ENCODE measurements at places on chromosomes 1 and 21. TPM values are rescaled to one million over a fixed set of nuclear protein-coding genes. Genes with fewer than 3 reads are reported as not detected.

The PLPP3 gene
- 343 TPM for total RNA-seq

The CD34 gene
- total RNA-seq, result 79.6 TPM

The FCRL2 gene
- total RNA-seq, result not detected

The AGRN gene
- 27.1 TPM for total RNA-seq

The C8A gene
- not detected for total RNA-seq

The INAVA gene
- total RNA-seq, result 0.95 TPM

The KDF1 gene
- 0.50 TPM for total RNA-seq

The TTC22 gene
- total RNA-seq, result 1.7 TPM

The OR2L8 gene
- not detected for total RNA-seq

The TMIGD3 gene
- 4.4 TPM for total RNA-seq

The CFHR4 gene
- total RNA-seq, result not detected

The NES gene
- 17.4 TPM for total RNA-seq

The ADORA3 gene
- 19.5 TPM for total RNA-seq

The GJB3 gene
- not detected for total RNA-seq

The CD84 gene
- 16.2 TPM for total RNA-seq

The FCMR gene
- total RNA-seq, result 23.2 TPM

The GPATCH2 gene
- total RNA-seq, result 22.7 TPM

The SLC16A4 gene
- total RNA-seq, result 9.7 TPM

The ANGPTL1 gene
- total RNA-seq, result 26.1 TPM

The SRP9 gene
- total RNA-seq, result 111 TPM

The ESRRG gene
- 0.12 TPM for total RNA-seq

The TIAM1 gene
- 7.3 TPM for total RNA-seq

The MIER1 gene
- total RNA-seq, result 30.9 TPM

The FCRL5 gene
- 0.24 TPM for total RNA-seq

The ADAM15 gene
- total RNA-seq, result 145 TPM

The OR6K3 gene
- total RNA-seq, result not detected

The DCST2 gene
- total RNA-seq, result 0.79 TPM

The CFAP410 gene
- 23.7 TPM for total RNA-seq

The GPBP1L1 gene
- 102 TPM for total RNA-seq
